ENCODE measurements at places on chromosomes 16 and 17.

DNA sequence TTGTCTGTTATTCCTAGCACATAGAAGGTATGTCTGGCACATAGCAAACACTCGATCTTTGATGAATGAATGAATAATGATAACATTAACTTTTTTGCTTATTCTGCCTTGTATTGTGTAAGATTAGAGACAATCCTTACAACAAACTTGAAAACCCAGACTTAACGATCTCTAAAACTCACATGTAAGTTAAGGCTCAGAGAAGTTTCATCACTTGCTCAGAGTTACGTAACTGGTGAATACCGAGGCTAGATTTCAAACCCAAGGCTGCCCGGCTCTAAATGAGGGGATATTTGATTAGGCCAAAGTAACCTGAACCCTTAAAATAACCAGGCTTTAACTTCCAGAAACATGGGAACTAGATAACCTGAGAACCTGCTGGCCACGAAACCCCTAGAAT, 22.3 kb downstream of the CAPNS2 start:
- DNase-seq = no peak

- DNase-seq = no peak
Measured at GRCh38 chr16:154217-155030, 2.0 kb downstream of the HBZ start.

DNA sequence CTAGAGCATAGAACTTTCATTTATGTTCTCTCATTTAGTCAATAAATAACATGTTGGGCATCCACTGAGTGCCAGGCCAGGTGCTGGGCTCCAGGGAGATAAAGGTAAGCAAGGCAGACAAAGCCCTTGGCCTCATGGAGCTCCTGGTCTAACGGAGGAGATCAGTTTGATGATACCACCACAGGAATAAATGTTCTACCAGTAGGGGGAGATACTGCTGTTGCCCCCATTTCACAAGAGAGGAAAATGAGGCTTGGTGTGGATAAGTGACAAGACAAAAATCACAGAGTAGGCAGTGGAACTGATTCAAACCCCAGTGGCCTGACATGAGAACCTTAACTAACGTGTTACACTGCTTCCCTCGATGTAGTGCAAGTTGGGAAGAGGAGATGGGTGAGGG, 80.4 kb upstream of the ERCC4 start:
- DNase-seq = no peak

- no peak for DNase-seq
Measured at GRCh38 chr16:84570739-84571403, 47.0 kb downstream of the COTL1 start.

- DNase-seq = no peak
Measured at GRCh38 chr16:31331807-31332301, 23.1 kb upstream of the ITGAX start.

- no peak for DNase-seq
Measured at GRCh38 chr16:50696126-50696525, 2.7 kb downstream of the NOD2 start.

DNA sequence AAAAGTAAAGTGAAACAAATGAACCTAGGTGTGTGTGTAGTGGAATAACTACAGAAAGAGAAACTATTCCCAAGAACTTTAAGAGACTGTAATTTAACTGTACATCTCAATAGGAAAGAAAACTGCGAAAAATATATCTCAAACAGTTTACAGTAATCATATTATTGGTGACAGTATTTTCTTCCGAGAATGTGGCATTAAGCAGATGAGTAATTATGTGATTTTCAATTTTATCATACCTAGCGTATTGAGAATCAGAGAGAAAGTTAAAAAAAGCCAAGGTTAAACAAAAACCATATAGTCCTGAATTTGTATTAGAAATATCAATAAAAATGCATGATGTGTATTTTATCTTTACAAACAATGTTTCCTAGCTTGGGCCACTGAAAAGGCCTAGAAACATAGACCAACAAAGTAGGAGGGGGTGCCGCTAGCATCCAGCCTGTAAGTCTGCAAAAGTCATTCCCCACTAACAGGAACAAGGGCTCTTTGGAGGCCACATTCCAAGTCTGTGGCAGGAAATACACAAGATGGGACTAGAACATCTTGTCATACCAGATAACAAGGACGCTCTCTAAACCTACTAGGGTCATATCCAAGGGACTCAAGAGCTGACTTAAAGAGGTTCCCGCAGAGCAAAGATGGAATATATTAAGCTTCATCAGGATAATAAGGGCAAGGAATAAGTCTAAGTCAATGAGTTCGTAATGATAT, 20.5 kb downstream of the RNF157 start:
- DNase-seq = no peak

DNA sequence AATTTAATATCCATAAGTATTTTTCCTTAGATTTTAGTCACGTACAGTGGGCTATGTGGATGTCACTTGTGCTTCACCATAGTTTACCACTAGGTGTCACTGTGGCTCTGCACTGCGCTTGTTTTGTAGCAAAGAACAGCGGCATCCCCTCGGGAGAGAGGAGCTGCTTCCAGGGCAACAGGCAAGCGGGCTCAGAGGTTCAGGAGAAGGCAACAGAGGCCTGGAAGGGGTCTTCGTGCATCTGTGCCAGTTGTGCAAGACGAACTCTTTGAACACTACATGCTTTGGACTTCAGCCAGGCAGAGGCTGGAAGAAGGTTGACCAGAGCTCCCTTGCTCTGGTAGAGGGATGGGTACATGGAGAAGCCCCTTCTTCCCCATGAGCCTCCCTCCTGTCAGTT, 20.6 kb downstream of the CYB561 start:
- peak; percentile 39 for DNase-seq

Measured in GM12878 (cell line).